B cell (primary cell): ENCODE measurements at places on chromosomes 7 and 10. TPM values are rescaled to one million over a fixed set of nuclear protein-coding genes. Genes with fewer than 3 reads are reported as not detected.

- no peaks in the 10 kb centered on the region for H3K36me3 ChIP-seq
- no peaks in the 10 kb centered on the region for H3K27me3 ChIP-seq
- H3K4me3 ChIP-seq, result no peak overlapping the region
- H3K27ac ChIP-seq, result no peak overlapping the region
These were observed 189.5 kb downstream of the DIP2C start for GRCh38 chr10:499991-500390.

DNA sequence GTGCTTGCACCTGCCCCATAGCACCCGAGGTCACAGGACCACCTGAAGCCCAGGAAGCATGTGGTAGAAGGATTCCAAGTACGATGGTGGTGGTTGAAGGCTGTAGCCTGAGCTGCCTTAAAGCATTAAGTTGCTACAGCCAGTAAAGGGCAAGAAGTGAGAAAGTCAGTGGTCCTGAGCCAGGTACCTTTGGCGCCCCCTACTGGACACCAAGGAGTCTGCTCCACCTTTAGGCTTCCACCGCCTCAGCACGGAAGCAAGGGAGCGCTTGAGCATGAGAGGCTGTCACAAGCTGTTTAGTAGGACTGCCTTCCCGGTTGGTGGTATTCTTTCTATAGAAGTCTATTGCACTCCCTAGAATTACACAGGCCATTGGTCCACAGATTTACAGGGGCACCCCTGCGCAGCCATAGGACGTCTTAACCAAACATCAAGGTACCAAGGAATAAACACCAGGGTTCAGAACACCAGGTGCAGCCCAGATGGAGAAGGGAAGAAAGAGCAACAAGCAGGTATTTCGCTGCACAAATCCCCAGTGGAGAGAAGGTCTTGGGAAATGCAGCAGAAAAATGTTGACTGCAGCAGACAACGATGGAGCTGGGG, 2.2 kb downstream of the CRTAC1 start:
- H3K27ac ChIP-seq, result no peak overlapping the region
- DNase-seq, result peak; percentile 50
- H3K4me1 ChIP-seq, result peaks cover 13% of the 10 kb centered on the region
- no peaks in the 10 kb centered on the region for H3K36me3 ChIP-seq

GRCh38 chr7:70135656-70136055, 537.4 kb downstream of the AUTS2 start:
- H3K27me3 ChIP-seq, result no peaks in the 10 kb centered on the region
- no peak overlapping the region for H3K4me3 ChIP-seq
- no peaks in the 10 kb centered on the region for H3K4me1 ChIP-seq
- H3K36me3 ChIP-seq, result no peaks in the 10 kb centered on the region

- H3K27ac ChIP-seq, result no peak overlapping the region
- peaks cover 21% of the 10 kb centered on the region for H3K4me1 ChIP-seq
- DNase-seq, result no peak
- H3K4me3 ChIP-seq, result no peak overlapping the region
These were observed 54.1 kb upstream of the MKRN1 start for GRCh38 chr7:140533394-140533872.

- no peaks in the 10 kb centered on the region for H3K36me3 ChIP-seq
- DNase-seq, result no peak
- no peak overlapping the region for H3K4me3 ChIP-seq
- H3K27ac ChIP-seq, result no peak overlapping the region
These were observed 6.1 kb downstream of the ZP3 start for GRCh38 chr7:76430836-76431235.

DNA sequence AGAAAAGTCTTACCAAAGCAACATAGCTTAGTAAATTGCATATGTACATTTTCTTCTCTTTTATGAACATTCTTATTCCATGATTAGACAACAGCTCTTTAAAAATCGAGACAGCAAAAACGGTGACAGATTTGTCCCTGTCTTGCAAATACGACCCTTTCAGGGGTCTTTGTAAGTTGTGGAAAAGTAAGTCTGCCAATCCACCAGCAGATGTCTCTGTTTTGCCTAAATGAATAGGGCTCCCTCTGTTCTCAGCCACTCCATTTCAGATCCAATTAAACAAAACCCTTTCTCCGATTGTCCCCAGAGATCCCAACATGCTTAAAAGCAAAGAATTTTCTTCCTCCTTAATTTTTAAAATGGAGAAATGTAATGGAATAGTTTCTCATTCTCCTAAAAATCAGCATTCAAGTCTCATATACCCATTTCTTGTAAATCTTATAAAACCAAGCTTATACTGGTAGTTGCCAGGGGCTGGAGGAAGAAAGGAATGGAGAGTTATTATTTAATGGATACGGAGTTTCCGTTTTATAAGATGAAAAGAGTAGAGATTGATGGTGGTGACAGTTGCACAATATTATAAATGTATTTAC, 61.0 kb upstream of the NFE2L3 start:
- no peaks in the 10 kb centered on the region for H3K36me3 ChIP-seq
- DNase-seq, result peak; percentile 62
- H3K4me1 ChIP-seq, result peaks cover 17% of the 10 kb centered on the region
- H3K27me3 ChIP-seq, result no peaks in the 10 kb centered on the region
- H3K4me3 ChIP-seq, result no peak overlapping the region

GRCh38 chr7:17580856-17581255, 282.4 kb downstream of the AHR start:
- H3K4me3 ChIP-seq, result no peak overlapping the region
- H3K27ac ChIP-seq, result no peak overlapping the region
- no peaks in the 10 kb centered on the region for H3K4me1 ChIP-seq
- no peaks in the 10 kb centered on the region for H3K27me3 ChIP-seq
- no peaks in the 10 kb centered on the region for H3K36me3 ChIP-seq

- H3K4me1 ChIP-seq, result no peaks in the 10 kb centered on the region
- H3K36me3 ChIP-seq, result no peaks in the 10 kb centered on the region
- no peak for DNase-seq
- no peak overlapping the region for H3K27ac ChIP-seq
- no peak overlapping the region for H3K4me3 ChIP-seq
These were observed 808.5 kb downstream of the PHTF2 start for GRCh38 chr7:78607099-78607498.

DNA sequence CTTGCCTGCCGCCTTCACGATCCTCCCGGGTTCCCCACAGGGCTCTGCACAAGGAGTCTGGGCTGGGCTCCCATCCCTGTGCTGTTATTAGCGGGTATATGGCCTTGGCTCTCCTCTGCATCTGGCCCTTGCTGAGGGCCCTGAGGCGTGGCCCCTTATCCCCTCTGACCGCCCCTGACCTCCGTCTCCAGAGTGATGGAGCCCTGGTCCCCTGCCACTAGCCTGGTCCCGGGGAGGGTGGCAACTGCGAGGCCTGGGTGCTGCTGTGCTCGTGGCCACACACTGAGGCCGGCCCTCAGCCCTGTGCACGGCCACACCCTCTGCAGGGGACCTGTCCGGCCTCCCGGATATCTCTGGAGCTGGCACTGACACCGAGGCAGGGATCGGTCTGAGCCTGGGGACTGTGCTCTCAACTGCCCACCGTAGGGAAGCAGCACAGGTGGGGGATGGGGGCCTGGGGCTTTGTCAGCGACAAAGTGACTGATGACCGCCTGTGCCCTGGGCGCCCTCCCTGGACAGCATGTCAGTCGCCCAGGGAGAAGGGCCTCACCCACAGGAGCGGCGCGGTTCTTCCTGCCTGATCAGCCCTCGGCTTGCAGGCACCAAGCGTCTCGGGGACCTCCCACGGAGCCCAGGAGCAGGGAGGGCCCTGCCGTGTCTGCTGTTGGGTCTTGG, 72.4 kb downstream of the NKX6-2 start:
- no peaks in the 10 kb centered on the region for H3K36me3 ChIP-seq
- H3K4me3 ChIP-seq, result no peak overlapping the region
- H3K27me3 ChIP-seq, result no peaks in the 10 kb centered on the region
- no peaks in the 10 kb centered on the region for H3K4me1 ChIP-seq
- no peak overlapping the region for H3K27ac ChIP-seq

DNA sequence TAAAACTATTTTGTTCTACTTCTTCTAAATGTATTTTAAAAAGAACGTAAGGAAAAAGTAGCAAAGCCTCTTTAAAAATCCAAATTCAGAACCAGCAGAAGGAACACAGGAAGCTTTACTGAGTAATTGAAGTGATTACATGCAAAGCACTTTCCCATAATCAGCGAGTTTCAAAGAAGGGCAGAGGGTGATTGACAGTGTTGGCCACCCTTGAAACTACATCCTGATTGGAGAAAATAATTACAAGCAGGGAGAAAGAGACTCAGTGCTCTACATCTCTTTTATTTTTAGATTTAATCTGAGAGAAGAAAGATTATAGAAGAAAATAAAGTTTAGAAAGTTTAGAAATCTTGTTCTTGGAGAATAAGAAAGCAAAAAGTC, 20.3 kb upstream of the HGF start:
- DNase-seq, result no peak
- H3K27ac ChIP-seq, result no peak overlapping the region
- no peaks in the 10 kb centered on the region for H3K4me1 ChIP-seq
- no peaks in the 10 kb centered on the region for H3K36me3 ChIP-seq
- H3K4me3 ChIP-seq, result no peak overlapping the region

- no peaks in the 10 kb centered on the region for H3K36me3 ChIP-seq
- H3K27ac ChIP-seq, result no peak overlapping the region
- no peak overlapping the region for H3K4me3 ChIP-seq
- no peaks in the 10 kb centered on the region for H3K27me3 ChIP-seq
- no peak for DNase-seq
- H3K4me1 ChIP-seq, result no peaks in the 10 kb centered on the region
These were observed 92.5 kb downstream of the COL13A1 start for GRCh38 chr10:69894156-69894555.

- H3K4me3 ChIP-seq, result no peak overlapping the region
- no peaks in the 10 kb centered on the region for H3K27me3 ChIP-seq
- H3K4me1 ChIP-seq, result peaks cover 3% of the 10 kb centered on the region
- H3K27ac ChIP-seq, result no peak overlapping the region
- peaks cover 14% of the 10 kb centered on the region for H3K36me3 ChIP-seq
- no peak for DNase-seq
These were observed 135.7 kb downstream of the GRK5 start for GRCh38 chr10:119343011-119343601.

DNA sequence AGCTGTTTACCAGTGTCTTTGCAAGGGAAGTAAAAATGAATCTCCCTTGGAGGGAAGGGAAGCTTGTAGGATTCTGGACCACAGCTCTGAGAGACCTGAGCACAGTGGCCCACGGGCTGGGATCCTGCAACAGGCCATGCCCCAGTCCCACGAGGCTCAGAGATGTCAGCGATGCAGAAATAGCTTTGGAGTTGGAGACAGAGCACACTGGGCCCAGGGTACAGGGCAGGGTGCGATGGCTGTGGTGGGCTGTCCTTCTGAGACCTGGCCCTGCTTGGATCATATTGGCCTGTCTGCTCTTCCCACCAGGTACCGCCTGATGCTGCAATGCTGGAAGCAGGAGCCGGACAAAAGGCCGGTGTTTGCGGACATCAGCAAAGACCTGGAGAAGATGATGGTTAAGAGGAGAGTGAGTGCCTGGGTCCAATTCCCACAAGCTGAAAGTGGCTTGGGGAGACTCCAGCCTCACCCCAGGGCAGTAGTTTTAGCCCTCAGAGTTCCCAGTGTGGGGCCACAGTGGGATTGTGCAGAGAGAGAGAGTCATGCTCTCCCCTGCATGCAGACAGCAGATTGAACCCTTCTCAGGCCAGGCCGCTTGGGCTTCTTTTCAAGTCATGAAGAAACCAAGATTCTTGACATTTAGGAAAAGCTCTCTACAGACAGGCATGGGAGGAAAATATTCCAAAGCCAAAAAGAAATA, 13.5 kb upstream of the CSGALNACT2 start:
- no peak for DNase-seq
- H3K27me3 ChIP-seq, result no peaks in the 10 kb centered on the region
- H3K4me1 ChIP-seq, result peaks cover 38% of the 10 kb centered on the region
- no peak overlapping the region for H3K4me3 ChIP-seq
- H3K36me3 ChIP-seq, result no peaks in the 10 kb centered on the region

DNA sequence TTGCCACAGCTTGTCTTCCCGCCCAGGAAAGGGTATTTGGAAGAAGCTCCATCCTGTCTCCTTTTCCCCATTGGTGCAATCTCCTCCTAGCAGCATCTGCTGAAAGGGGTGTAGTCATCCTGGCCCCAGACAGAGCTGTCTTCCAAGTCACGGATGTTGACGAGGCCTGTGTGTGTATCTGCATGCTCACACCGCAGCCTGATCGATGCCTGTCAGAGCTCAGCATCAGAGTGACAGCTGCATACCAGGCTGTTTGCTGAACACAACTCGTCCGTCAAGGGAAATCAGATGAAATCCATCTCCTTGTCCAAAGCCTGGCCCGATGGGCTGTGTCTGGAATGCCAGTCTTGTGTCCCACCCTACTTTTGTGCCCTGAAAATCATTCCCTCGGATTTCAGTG, 21.2 kb upstream of the LRRC4 start:
- peaks cover 10% of the 10 kb centered on the region for H3K36me3 ChIP-seq
- DNase-seq, result no peak
- H3K27me3 ChIP-seq, result no peaks in the 10 kb centered on the region
- no peak overlapping the region for H3K4me3 ChIP-seq
- no peak overlapping the region for H3K27ac ChIP-seq

DNA sequence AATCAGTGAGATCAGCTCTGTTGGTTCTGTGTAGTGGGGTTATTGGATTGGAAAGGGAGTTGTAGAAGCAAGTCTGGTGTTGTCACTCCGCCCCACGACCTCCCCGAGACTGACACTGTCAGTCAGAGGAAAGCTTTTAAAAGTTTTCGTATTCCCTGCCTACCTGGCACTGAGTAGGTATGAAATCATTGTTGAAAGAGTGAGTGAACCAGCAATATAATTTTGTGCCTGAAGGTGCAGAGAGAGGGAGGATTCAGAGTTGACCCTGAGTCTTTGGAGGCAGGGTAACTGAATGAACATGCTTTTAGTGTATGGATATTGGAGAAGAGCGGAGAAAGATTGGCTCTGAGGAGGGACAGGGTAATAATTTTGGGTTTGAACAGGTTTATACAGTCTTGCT, 27.3 kb downstream of the CCNY start:
- no peak for DNase-seq
- H3K27me3 ChIP-seq, result no peaks in the 10 kb centered on the region
- no peak overlapping the region for H3K4me3 ChIP-seq

- H3K27me3 ChIP-seq, result no peaks in the 10 kb centered on the region
- no peak overlapping the region for H3K27ac ChIP-seq
- no peak overlapping the region for H3K4me3 ChIP-seq
- peaks cover 72% of the 10 kb centered on the region for H3K36me3 ChIP-seq
- no peak for DNase-seq
- H3K4me1 ChIP-seq, result peaks cover 23% of the 10 kb centered on the region
These were observed 11.5 kb downstream of the ARID5B start for GRCh38 chr10:61912981-61913380.

GRCh38 chr10:106957823-106958588, 206.5 kb downstream of the SORCS1 start:
- no peak overlapping the region for H3K4me3 ChIP-seq
- peak; percentile 13 for DNase-seq
- peaks cover 14% of the 10 kb centered on the region for H3K4me1 ChIP-seq
- H3K36me3 ChIP-seq, result no peaks in the 10 kb centered on the region

The EVX1 gene
- total RNA-seq, result not detected in 2 replicates

The NMT2 gene
- total RNA-seq, result 72.1 and 73.3 TPM in 2 replicates

The HPS1 gene
- total RNA-seq, result 125 TPM in 2 replicates

The UPK3BL2 gene
- 68.2 and 79.9 TPM in 2 replicates for total RNA-seq

The TMEM176A gene
- not detected in 2 replicates for total RNA-seq

The SEMA3D gene
- total RNA-seq, result 0.36 and 0.59 TPM in 2 replicates

The CCZ1B gene
- 92.8 and 97.1 TPM in 2 replicates for total RNA-seq
